ENCODE measurements at places on chromosomes 3 and 15.

DNA sequence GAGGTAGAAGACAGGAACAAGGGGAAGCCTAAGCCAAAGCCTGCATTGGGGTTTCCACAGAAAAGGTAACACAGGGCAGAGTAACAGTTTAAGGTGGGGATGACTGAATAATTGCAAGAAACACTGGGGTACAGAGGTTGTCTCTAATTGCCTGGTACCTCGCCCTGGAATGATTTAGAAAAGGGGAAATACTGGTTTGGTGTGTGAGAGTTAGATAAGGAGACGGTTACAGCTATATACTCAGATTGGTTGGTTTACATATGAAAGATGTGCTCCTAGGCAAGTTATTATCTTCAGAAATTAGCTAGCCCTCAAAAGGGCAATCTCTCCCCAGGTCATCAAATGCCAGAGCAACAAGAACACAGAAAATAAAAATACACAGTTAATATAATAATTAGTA lies 58.8 kb downstream of the SMARCC1 start:
- DNase-seq = no peak

GRCh38 chr15:74010929-74011540 lies 16.5 kb downstream of the PML start:
- no peak for DNase-seq

DNA sequence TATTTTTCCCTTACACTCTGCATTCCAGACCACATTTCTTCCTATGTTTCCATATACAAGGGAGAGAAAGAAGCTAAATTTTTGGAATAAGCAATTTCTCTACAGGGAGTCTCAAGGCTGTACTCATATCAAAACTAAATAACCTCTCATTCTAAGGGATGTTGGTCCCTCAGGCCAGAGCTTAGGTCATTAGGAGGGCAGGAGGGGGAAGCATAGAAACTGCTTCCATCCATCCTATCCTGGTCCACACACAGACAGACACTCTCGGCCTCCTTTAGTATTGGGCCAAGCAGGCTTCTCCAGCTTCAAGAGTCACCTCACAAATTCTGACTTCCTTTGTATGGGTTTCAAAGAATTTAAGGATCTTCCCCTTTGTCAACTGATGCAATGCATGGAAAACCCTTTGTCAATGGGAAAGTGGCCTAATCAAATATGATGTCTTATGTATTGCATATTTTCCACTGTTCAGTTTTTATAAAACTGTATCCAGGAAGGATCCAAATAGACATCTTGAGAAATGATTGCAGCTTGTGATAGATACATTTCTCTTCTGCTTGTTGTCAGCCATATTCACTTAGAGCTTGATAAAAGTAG lies 140.7 kb upstream of the RARB start:
- no peak for DNase-seq

- no peak for DNase-seq
Measured at GRCh38 chr15:41730543-41730942, 43.7 kb upstream of the MAPKBP1 start.

DNA sequence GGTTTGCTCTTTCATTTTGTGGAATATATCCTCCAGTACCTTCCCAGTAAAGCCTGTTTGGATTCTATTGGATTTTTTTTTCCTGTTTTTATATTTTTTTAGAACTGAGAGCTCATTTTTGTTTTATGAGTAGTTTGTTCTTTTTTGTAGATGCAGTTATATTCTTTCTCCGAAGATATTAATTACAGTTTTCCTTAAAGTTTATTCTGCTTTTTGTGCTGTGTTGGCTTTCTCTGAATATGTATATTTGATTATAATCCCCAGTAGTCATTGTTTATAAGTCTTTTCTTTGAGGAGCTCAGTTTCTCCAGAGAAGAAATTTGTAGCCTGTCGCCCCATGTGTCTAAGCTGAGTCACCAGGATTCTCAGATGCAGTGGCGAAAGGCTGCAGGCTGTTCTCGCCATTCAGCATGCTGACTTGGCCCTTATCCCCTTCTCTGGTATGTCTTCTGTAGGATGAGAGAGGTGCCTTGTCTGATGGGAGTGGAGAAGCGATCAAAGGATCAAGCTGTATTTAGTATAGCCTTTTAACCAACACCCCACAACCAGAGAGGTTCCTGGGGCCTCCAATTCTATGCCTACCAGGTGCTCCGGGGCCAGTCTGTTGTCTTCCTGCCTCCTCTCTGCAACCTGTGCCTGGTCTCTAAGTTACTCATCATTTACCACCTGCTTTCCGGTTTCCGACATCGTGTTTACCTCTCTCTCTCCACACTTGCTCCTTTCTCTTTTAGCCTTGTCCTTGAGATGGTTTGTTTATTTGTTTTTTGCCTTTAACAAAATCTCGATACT lies 31.7 kb upstream of the MFSD1 start:
- no peak for DNase-seq

GRCh38 chr15:49168016-49168415 lies 2.0 kb upstream of the GALK2 start:
- DNase-seq = no peak

DNA sequence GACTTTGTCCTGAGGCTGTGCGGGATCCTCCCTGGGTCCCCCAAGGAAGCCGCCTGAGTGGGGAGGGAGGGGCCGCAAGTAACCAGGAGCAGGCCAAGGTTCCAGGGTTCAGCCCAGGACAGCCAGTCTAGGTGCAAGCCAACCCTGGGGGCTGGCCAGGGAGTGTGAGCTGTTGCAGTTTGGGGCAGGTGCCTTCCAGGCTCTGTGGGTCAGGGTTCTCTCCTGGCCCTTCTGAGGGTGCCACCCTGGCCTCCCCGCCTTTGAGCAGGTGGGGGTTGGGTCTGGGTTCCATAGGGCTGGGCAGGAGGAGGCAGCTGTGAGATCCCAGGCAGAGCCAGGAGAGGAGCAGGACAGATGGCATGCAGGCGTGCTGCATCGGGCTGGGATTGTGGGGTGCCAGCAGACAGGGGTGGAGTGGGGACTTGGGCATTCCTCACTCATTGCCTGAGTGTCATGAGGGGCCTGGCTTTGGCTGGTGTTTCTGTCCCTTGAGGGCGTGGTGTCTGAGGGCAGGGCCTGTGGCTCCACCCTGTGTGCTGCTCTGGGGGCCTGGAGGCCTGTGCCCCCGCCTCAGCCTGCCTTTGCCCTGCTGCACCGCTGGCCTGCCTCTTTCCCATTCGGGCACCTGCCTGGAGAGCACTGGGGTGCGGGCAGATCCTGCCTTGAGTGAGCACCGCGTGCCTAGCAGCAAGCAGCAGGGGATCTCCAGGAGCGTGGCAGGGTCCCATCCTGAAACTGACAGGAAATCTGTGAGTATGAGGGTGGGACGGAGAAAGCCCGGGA lies 18.4 kb downstream of the KLF13 start:
- DNase-seq = no peak

GRCh38 chr15:29433507-29434248 lies 164.1 kb upstream of the NSMCE3 start:
- DNase-seq = no peak

GRCh38 chr3:127914584-127914983 lies 448 bp upstream of the KBTBD12 start:
- no peak for DNase-seq

DNA sequence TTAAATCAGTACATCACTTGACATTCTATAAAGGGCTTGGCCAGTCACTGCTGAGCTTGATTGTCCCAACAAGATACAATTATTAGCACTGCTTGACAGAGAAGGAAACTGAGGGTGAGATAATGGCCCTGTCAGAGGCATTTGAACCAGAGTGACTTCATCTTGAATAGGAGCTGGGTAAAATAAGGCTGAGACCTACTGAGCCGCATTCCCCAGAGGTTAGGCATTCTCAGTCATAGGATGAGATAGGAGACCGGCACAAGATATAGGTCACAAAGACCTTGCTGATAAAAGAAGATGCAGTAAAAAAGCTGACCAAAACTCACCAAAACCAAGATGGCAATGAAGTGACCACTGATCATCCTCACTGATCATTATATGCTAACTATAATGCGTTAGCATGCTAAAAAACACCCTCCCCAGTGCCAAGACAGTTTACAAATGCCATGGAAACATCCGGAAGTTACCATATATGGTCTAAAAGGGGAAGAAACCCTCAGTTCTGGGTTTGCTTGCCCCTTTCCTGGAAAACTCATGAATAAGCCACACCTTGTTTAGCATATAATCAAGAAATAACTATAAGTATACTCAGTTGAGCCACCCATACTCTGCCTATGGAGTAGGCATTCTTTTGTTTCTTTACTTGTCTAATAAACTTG lies 239.1 kb upstream of the SETMAR start:
- DNase-seq = no peak

DNA sequence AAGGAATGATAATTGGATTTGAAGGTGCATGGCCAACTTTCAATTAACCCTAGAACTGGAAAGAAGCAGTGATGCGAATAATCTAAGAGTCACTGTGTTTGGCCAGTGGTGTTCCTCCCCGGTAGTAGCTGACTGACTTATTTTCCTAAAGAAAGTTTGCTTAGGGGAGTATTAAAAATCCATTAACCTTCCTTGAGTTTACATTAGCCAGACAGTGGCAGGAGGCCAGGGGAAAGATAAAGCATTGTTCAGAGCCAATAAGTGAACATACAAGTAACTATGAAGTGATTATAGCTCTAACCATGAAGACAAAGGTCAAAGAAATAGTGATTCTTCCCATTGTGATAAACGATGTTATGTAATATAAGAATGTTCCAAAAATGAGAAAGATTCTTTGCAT lies 8.9 kb upstream of the TMEM202 start:
- DNase-seq = no peak

DNA sequence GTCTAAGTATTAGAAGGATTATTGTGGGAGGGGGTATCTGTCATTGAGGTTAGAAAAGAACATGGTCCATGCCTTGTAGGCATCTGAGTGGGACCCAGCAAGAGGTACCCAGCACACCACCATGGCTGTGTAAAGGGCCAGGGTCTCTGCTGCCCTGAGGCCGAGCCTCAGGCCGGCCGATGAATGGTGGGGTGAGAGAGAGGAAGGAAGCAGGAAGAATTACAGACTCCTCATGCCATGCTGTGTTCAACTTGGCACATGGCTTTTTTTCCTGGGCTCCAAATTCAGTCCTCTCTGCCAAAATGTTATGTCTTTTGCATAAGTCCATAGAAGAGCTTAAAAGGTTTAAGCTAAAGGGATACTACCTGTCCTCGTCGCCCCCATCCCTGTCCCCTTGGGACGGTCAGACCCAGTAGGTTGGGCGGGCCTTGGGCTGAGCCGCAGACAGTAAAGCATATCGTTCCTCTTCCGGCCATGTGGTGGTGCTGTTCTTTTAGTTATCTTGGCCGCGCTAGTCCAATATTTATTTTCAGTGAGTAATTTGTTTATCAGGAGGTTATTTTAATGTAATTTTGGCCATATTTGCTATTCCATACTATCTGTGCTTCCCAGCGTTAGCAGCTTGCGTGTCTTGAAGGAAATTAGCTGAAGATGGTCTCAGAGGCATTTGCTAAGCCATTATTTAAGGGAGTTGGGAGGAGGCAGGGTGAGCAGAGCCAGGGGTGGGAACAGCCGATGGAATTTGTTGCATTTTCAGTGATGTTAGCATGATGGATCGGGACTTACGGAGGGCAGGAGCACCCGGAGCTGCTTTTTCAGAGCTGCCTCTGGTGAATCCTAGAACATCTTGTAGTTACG lies 152.4 kb downstream of the AGBL1 start:
- DNase-seq = peak; percentile 49

DNA sequence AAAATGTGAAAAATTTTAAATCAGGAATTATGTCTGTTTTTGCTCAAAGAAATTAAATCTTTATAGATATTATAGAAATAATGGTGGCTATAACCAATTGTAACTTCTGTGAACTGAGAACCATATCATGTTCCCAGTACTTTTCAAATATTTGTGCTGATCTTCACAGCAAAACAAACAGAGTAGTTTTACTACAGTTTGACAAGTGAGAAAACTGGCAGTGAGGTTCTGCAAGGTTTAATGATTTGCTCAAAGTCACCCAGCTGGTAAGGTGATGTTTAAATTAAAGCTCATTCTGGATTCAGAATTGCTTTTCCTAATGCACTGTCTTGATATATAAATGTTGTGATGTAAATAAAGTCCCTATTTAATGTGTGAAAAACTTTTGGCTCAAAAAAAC lies 22.0 kb upstream of the SPTSSB start:
- no peak for DNase-seq

DNA sequence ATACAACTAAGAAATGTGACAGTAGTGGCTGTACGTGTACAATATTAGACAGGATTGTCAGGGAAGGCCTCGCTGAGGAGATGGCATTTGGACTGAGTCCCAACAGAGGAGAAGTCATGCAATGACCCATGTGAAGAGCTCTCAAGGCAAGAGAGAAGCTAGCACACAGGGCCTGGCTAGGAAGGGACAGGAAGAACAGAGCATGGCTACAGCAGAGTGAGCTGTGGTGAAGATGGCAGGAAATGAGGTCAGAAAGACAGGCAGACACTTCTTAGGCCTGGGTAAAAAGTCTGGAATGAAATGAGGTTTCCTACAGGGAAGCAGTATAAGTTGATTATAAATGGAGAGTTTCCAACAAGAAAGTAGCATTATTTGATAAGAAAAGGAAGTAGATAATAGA lies 33.2 kb upstream of the LEKR1 start:
- no peak for DNase-seq

DNA sequence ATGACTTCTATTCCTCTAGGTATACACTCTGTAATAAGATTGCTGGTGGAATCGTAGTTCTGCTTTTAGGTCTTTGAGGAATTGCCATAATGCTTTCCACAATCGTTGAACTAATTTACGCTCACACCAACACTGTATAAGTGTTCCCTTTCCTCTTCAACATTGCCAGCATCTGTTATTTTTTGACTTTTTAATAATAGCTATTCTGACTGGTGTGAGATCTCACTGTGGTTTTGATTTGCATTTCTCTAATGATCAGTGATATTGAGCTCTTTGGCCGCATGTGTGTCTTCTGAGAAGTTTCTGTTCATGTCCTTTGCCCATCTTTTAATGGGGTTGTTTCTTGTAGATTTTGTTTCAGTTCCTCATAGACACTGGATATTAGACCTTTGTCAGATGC lies 12.8 kb downstream of the NXPE3 start:
- DNase-seq = no peak

DNA sequence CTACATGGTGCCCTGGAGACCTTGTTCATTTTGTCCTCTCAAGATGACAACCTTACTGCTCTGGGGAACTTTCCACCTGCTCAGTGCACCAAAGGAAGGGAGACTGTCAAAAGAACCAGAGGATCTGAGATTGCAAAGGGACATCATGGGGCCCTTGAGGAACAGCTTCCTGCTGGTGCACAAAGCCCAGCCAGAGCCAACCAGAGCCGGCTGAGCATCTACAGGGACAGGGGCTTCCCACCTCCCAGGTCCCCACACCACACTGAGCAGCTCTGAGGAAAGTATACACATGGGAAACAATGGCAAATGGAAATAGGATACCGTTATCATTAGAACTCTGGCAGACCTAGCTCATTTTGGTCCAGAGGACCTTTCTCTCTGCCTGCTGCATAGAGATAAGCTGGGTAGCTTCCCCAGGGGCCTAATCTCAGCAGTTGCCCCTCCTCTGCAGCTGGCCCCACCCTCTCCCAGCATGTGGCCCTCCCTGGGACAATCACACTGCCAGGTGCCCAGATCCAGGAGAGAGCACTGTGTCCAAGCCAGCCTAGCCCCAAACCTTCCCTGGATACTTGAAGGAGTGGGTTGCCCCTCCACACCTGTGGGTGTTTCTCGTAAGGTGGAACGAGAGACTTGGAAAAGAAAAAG lies 123.4 kb upstream of the PRR20G start:
- no peak for DNase-seq

- no peak for DNase-seq
Measured at GRCh38 chr3:181913254-181913653, 201.5 kb downstream of the SOX2 start.
